Stimulated activated CD8-positive, alpha-beta memory T cell treated with anti-CD3 and anti-CD28 coated beads, Interleukin-4, amount 100 ng/mL, for 48 hours (primary cell): ENCODE measurements at places on chromosomes 2 and 18.

DNA sequence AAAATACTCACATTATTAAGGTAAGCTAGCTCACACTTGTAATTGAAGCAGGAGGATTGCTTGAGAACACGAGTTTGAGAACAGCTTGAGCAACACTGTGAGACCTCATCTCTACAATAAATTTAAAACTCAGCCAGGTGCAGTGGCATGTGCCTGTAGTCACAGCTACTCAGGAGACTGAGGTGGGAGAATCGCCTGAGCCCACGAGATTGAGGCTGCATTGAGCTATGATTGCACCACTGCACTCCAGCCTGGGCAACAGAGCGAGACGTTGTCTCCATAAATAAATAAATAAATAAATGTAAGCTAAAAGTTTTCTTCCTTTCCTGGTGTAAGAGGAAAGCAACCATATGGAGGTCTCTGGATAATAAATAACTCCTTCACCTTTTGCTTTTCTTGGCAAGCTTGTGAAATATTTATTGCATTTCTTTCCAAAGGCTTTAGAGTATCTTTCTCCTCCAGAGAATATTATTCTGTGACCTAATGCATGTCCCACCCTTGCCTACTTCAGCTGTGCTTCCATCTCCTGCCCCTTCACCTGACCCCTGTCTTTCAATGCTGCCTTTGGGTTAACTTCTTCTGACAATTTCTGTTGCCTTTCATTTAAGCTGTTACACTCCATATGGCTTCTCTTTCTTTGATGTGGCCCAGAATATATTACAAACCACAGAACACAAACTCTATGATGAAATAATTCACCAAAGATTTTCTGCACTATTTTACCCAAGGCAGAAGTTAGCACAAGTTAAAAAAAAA is 280.7 kb upstream of the RND3 start:
- no peak for DNase-seq

DNA sequence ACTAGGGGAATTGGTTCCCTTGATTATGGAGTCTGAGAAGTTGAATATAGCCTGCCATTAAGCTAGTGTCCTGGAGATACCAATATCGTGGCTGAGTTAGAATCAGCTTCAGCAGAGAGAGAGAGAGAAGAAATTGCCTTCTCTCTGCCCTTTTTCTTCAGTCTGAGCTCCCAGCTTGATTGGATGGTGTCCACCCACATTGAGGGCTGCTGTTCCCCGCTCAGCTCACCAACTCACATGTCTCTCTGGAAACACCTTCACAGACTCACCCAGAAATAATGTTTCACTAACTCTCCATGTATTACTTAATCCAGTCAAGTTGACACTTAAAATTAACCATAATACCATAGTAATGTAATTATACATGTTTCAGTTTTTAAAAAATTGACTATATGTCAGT is 17.9 kb upstream of the TRIM43 start:
- DNase-seq, result no peak

- no peak for DNase-seq
These were observed 661.7 kb upstream of the NRXN1 start for GRCh38 chr2:51693640-51694039.

- no peak for DNase-seq
These were observed 134.7 kb upstream of the CCDC150 start for GRCh38 chr2:196504788-196505187.

GRCh38 chr2:156956161-156956560 is 301.3 kb upstream of the GALNT5 start:
- DNase-seq, result no peak

GRCh38 chr2:241358470-241358869 is 2.4 kb downstream of the FARP2 start:
- DNase-seq, result no peak

GRCh38 chr18:46474487-46475389 is 182.3 kb downstream of the LOXHD1 start:
- DNase-seq, result no peak

- DNase-seq, result no peak
These were observed 41.2 kb downstream of the CYRIA start for GRCh38 chr2:16624436-16624780.

DNA sequence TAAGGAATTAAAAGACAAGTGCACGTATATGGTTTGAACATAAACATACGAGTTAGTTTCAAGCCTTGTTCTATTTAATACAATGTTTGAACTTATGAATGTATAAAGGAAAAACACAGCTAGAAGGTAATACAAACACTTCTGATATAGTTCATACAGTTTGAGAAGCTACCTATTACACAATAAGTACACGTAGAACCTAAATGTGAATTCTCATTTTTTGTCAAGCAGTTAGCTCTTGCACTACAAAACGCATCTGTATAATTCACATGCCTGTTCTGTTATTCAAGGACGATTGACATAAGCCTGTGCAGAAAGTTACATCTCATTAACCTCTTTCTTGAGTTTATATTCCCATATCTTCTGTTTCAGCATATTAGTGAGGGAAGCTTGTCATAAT is 2.7 kb downstream of the LRP1B start:
- DNase-seq, result no peak

DNA sequence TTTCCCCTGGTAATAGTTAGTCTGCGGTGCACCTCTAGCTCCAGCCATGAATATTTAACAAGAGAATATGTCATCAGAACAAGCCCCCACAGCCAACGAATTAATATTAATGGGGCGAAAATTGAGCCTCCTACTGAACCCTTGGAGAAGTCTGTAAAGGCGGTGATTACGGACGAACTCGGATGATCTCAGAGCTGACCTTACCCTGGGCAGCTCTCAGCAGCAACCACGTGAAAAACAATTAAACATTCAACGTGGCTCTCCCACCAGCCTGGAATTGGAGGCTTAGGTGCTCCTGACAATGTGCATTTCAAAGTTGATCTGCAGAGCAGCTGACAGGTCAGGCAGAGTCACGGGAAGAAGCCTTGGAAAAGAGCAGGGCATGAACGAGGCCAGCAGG is 407.6 kb upstream of the MYT1L start:
- no peak for DNase-seq

GRCh38 chr2:130150181-130151144 is 5.6 kb upstream of the CCDC74B start:
- DNase-seq, result peak; percentile 23

DNA sequence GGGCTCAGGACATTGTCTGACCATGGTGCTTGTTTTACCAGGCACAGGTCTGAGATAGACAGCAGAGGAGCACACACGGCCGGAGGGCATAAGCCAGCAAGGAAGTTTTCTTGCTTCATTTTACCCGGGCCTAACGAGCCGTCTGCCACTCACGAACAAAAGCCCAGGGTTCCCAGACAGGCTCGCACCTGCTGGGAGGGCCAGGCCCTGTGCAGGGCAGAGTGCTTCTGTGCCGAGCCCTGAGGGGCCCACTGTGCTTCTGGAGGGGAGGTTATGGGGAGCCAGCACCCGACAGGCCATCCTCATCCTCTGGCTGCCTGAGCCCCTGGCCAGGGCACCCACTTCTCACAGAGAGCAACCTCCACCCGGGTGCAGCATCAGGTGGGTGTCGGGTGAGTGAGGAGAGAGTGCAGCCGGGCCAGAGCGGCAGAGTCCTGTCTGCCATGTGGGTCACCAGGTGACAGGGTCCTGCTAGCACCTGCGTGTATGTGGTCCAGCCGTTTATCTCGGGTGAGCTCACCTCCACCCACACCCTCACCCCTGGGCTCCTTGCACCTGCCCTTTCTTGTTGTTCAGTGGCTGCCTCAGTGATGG is 297.9 kb downstream of the NDUFA10 start:
- DNase-seq, result no peak

- DNase-seq, result no peak
These were observed 28.6 kb downstream of the CRACDL start for GRCh38 chr2:98907385-98907784.

DNA sequence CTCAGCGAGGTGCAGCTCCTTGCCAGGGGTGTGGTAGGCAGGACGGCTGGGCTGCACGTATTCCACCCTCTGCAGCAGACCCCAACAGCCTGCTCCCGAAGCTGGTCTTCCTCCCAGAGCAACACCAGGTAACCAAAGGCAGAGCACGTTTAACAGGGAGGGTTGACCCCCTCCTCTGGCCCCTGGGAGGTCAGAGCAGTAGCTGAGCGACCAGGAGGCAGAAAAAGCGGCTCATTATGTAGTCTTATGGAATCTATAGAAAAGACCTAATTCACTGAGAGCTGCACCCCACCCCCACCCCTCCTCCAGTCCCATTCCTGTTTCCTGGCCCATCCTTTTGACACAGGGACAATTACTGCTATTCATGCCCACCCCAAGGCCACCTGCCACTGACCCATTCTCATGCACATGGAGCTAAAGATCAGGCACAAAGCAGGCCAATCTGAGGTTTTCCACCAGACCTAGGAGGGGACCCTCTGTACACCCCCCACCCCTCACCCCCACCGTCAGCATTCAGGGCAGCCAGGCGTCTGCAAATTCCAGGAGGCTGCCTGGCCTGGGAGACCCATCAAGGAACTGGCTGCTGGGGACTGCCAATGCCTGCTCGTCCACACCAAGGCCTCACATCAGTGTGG is 60.9 kb upstream of the FZD7 start:
- no peak for DNase-seq

GRCh38 chr2:31957354-31958139 is 53.3 kb downstream of the MEMO1 start:
- DNase-seq, result no peak

DNA sequence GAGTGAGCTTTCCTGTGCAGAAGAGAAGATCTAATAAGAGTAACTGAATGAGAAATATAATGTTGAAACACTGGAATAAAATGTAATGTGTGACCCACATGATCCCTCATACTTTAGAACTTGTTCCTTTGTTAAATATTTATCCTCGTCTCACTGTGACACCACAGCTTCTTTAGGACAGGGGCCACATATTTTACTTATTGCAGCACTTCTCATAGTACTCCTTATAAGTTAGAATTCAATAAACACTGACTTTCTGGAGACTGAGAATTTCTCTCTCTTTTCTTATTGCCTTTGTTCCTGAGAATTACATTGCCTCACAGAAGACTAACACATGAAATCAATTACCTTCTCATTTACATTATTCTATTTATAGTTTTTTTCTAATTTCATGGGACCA is 1234.6 kb upstream of the CHAC2 start:
- no peak for DNase-seq

DNA sequence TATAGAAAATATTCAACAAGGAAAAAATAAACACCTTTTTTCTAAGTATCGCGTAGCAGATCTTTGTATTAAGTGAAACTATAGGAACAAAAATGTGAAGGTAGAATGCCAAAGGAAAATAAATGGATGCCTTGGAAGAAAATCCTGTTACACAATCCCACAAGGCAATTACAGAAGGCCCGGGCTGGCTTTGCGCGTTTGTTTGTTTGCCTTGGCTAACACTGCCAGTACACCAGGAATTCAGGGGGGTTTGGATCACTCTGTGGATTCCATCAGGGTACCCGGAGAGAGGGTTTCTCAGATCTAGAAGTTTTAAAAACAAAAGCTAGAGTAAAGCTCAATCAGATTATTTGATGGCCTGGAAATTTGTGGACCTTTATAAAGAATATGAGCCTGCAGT is 478.3 kb downstream of the FBXO15 start:
- DNase-seq, result no peak

GRCh38 chr2:1418566-1418965 is 5.3 kb downstream of the TPO start:
- DNase-seq, result no peak

DNA sequence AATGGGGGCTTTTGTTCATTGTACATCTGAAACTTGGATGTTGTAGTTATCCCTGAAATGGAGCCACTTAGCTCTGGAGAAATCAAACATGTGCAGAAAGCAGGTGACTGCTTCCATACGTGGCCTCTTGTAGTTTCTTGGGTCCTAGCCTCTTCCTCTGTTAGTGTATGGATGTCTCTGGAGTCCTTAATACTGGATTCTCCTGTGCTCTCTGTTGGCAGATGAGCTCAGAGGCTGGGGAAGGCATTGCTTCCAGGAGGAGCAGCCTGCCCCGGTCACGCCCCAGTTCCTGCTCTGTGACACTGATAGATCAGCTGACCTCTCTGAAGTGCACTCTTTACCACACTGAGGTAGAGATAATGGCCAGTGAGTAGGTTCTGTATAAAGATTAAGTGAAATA is 176.2 kb downstream of the LDLRAD4 start:
- no peak for DNase-seq

DNA sequence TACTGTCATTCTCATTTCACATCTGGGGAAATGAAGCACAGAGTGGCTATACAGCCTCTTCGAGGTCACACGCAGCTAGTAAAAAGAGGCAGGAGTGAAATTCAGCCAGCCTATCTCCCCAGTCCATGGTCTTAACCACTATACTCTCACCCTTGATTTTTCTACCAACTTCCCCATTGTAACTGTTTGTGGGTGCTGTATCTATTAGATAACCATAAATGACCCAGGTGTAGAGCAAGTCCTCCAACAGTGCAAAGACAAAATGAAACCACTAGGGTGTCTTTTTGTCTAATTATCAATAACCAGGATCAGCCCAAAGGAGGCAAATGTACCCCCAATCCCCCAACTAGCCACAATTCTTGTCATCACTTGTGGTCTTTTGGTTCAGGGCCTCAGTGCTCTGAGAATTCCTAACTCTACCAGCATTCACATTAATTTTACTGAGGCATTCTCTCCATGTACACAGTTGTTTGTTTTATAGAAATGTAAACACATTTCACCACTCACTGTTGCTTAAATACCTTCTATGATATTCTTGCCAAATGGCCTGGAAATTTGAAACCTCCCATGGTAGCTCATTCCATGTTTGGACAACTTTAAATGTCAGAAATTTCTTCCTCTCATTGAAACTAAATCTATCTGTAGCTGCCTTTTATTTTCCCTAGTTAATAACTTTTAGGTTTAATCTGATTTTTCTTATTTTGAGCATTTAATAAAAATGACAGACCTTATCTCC is 58.7 kb downstream of the SLC40A1 start:
- no peak for DNase-seq

GRCh38 chr2:45975752-45976517 is 321.3 kb upstream of the EPAS1 start:
- DNase-seq, result no peak

DNA sequence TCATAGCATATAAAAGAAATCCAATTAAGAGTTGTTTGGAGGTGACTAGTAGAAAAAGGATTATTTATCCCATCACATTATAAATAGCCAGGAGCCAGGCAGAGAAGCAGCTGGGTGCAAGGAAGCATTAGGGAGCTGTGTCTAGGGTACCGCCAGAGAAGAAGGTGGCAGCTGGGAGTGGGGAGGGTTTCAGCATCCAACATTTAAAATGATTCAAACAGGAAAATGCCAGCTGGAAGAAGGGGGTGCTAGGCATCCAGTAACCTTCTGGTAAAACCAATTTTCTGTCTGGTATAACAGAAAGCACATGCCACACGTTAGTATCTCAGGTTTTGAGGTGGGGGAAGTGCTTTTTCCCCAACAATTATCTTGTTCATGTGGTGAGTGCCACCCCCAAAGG is 452.4 kb downstream of the ZEB2 start:
- DNase-seq, result no peak

GRCh38 chr2:19627359-19627758 is 268.9 kb upstream of the OSR1 start:
- no peak for DNase-seq

DNA sequence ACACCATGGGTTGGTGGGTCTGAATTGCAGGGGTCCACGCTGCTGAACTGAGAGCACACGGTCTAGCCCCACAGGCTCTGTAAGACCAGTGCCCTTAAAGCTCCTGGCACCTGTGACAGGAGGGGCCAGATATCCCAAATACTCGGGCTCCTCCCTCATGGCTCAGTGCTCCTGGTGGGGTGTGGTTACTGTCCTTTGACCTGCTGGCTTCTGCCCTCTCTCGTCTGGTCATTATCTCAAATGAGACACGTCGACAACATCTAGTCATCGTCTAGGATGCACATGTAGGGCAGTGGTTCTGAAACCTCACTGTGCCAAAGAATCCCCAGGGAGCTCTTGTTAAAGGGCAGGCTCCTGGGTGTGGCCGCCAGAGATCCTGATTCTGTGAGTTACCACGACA is 258.4 kb downstream of the LOXHD1 start:
- no peak for DNase-seq
